ENCODE measurements at places on chromosomes 11 and 22.

GRCh38 chr11:96109331-96110030 is 185.6 kb upstream of the MTMR2 start:
- peak; percentile 88 for DNase-seq

DNA sequence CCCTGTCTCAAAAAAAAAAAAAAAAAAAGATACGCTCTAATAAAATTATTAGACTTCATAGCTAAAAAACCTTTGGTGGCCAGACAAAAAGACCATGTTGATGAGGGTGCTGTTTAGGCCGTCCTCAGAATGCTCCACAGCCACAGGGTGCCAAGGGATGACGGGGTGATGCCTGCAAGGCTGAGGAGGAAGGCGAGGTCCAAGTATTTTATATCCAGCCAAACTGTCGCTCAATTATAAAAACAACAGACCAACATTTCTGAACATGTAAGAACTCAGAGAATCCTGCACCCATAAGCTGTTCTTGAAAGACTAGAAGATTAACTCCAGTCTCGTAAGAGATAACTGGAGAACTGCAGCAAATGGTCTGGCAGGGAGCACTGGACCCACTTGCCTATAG is 29.2 kb downstream of the TBX1 start:
- DNase-seq: no peak

DNA sequence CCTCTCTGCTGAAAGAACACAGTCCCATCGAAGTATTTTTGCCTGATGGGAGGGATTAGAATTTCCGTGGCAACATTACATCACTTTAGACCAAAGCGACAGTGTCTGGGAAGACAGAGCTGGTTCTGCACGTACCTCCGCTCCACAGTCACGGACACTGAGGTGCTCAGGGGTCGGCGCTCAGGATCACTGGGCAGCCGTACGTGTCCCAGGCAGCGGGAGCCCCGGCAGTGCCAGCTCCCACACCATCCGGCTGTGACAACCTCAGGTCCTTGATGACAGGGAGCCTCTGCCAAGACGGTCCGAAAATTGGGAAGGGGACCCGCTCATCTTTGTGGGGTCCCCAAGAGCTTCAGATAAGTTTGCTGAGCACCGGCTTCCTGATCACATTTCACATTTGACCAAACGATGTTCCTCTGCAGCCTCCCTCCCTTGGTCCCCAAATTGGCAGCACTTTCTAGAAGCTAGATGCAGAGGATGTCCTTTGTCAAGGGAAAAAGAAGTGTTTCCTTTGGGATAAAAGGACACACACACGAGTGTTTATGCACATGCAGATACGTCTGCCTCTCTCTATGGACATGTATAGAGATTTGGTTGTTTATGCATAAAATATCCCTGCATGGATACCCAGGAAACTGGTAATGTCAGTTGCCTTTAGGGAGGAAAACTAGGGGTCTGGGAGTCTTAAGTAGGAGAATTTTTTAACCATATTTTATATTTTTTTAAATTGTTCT is 61.6 kb upstream of the LINC01488 start:
- DNase-seq: no peak

DNA sequence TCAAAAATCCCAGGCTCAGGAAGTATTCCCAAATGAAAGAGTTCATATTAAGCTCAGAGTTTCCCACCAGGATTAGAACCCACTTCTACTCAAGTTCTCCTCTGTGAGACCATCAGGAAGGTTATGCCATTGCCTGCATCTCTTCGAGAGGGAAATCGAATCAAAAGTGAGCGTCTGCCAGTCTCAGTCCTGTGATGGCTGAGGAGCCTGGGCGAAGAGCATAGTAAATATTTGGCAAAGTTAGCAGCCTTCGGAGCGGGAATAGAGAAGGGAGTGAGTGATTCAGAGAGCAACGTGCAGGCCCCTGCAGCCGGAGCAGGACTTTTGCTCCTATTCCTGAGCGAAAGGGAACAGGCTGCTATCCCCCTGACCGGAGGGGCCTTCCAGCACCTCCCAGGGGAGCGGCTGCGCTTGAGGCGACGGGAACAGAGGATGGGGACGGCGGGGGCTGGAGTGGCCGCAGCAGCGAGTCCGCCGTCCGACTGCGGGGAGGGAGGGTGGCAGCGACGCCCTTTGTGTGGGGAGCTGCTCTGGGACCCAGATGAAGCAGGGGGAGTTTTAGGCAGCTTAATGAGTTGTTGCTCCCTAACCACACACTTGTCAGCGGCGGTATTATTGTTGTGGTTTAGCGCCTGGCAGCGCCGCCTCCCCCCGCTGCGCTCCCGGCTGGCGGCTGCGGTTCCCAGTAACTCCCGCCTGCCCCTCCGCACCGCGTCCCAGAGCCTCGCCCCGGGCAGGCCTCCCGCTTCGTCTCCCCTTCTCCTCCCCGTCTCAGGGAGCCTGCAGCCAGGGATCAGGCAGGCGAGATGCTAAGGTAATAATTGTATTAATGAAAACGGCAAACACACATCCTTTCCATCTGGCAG is 21.7 kb upstream of the NRGN start:
- peak; percentile 7 for DNase-seq

GRCh38 chr11:85791409-85791990 is 19.4 kb downstream of the SYTL2 start:
- DNase-seq: no peak

GRCh38 chr11:65591939-65592857 is 3.4 kb downstream of the KCNK7 start:
- DNase-seq: peak; percentile 31

- DNase-seq: peak; percentile 31
Observed at GRCh38 chr11:31262761-31263160, 106.8 kb downstream of the DCDC1 start.

- no peak for DNase-seq
Observed at GRCh38 chr11:33697997-33698396, 2.6 kb downstream of the C11orf91 start.

GRCh38 chr11:69321877-69322361 is 28.0 kb downstream of the MYEOV start:
- DNase-seq: peak; percentile 83

DNA sequence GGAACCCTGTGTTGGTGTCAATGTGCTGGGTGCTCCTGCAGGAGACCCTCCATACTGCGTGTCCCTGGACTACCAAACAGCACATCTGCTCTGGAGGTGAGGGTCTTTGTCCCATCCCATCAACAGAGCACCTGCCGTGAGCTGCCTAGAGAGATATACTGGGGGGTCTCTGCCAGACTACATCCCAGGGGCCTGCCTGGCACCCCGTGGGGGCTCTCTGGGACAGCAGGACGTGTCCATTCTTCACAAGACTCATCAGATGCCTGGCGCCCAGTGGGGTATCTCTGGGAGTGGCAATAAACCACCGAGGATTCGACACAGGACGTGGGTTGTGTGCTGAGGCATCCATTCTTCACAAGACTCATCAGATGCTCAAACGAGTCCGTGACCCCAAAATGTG is 42.7 kb downstream of the SHANK2 start:
- DNase-seq: no peak

GRCh38 chr22:30219049-30219654 is 27.4 kb downstream of the LIF start:
- DNase-seq: no peak

GRCh38 chr11:12771875-12772274 is 97.7 kb downstream of the TEAD1 start:
- DNase-seq: no peak

GRCh38 chr22:30225220-30225927 is 21.2 kb downstream of the LIF start:
- DNase-seq: no peak

DNA sequence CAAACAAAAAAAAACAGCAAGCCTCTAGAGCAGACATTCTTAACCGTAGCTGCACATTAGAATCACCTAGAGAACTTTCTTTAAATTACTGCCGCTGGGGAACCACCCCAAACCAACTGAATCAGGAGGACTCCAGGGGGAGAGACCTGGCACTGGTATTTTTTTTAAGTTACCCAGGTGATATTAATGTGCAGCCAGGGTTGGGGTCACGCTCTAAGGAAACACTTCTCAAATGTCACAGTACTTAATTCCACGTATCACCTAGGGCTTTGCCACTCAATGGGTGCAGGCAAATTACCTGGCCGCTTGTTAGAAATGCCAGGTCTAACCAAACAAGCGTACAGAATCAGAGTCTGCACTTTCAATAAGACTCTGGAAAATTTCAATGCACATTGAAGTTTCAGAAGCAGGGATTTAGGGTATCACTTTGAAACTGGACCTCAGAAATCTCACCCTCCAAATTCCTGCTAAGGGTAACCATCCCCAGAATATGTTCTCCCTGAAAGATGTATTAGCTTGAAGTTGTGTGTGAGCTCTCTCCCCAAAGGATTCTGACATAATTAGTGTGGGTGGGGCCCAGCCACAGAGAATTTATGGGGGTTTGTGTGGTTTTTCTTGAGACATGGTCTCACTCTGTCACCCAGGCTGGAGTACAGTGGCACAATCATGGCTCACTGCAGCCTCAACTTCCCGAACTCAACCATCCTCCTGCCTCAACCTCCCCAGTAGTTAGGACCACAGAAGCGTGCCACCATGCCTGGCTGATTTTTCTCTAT is 12.7 kb upstream of the ISX start:
- DNase-seq: no peak

- no peak for DNase-seq
Observed at GRCh38 chr11:11407065-11407762, 54.2 kb upstream of the CSNK2A3 start.

GRCh38 chr11:17472467-17472866 is 4.2 kb downstream of the ABCC8 start:
- DNase-seq: no peak

- no peak for DNase-seq
Observed at GRCh38 chr22:36811094-36811800, 5.6 kb downstream of the PVALB start.

DNA sequence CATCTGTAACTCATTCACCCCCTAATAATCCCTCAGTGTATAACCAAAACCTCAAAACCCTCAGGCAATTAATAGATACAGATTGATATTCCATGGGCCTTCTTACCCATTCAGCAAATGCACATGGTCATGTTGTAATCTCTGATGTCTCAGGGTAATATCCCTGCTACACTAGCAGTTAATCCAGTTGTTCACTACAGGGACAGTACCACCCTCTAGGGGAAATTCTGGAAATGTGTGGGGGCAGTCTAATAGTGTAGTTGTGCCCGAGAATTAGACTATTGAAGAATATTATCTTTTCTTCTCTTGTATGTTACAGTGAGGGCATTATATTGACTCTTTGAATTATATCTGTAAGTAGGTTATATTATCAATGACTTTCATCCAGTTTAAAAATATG is 175.4 kb downstream of the CWF19L2 start:
- no peak for DNase-seq

- DNase-seq: no peak
Observed at GRCh38 chr11:120030411-120030810, 107.5 kb downstream of the TRIM29 start.

- no peak for DNase-seq
Observed at GRCh38 chr11:20066783-20067156, 93.5 kb downstream of the DBX1 start.

GRCh38 chr11:17580271-17580670 is 33.2 kb downstream of the OTOG start:
- no peak for DNase-seq

DNA sequence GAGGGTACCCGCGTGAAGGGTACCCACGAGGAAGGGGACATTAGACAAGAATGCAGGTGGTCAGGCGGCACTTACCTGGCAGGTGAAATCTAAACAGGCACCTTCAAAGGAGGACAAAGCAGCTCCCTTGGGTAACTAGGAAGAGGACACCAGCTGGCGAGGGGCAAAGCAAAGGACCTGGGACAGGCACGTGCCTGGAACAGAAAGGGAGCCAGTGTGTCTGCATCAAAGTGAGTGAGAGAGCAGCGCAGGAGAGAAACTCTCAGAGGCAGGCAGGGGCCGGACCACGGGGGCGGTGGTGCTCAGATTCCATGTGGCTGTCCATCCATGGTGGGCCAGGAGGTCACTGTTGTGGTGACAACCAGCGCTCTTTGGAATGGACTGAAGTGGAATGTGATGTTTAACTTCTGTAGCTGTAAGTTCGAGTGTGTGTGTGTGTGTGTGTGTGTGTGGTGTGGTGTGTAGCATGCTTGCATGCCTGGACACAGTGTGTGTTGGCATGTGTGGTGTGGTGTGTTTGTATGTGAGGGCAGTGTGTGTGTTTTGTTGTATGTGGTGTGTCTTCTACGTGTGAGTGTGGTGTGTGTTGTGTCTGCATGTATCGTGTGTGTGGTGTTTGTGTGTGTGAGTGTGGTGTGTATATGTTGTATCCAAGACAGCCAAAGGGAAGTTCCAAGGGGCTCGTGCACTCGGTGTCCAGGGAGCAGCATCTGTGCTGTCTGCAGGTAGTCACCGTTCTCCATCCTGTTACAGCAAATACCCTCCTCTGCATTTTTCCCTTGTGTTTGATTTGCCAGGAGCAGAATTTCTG is 86.4 kb downstream of the CDKN1C start:
- no peak for DNase-seq

- DNase-seq: no peak
Observed at GRCh38 chr11:116342148-116342547, 430.6 kb downstream of the BUD13 start.

GRCh38 chr11:113876798-113877669 is 1.7 kb upstream of the USP28 start:
- no peak for DNase-seq

- no peak for DNase-seq
Observed at GRCh38 chr11:1920128-1920908, 815 bp downstream of the TNNT3 start.

GRCh38 chr11:7871056-7871455 is 60.0 kb downstream of the OR10A6 start:
- DNase-seq: no peak

- DNase-seq: peak; percentile 81
Observed at GRCh38 chr22:23225724-23226496, 45.6 kb downstream of the BCR start.

DNA sequence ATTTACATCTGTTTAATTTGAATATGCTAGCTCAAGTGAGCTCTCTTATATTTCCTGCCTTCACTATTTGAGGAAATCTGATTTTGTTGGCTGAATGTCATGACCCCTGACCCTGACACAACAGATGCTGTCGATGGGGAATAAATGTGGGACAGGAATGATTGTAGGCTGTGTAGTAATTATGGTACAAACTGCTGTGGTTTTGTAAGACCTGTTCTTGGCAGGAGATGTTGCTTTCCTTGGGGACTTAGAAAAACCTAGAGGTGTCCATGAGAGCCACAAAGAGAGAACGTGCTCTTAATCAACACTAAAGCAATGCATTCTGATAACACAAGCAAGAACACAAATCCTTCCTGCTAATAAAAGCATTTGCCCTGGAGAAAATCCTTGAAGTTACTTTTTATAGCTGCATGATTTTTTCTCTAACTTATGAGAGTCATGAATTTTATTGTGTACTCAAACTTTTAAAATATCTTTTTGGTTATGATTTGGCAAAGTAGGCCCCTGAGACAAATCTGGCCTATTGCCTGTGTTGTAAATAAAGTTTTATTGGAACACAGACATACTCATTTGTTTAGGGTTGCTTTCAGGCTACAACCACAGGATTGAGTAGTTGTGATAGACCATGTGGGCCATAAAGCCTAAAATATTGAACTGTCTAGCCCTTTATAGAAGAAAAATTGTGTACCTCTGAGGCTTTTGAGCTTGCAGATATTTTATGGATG is 90.2 kb downstream of the DDX10 start:
- no peak for DNase-seq

GRCh38 chr22:32494971-32495370 is 20.4 kb downstream of the FBXO7 start:
- no peak for DNase-seq
